ENCODE measurements at places on chromosomes 7 and 10.
A peak's percentile ranks its signal among the peaks of the same experiment; 100 is the strongest.

DNA sequence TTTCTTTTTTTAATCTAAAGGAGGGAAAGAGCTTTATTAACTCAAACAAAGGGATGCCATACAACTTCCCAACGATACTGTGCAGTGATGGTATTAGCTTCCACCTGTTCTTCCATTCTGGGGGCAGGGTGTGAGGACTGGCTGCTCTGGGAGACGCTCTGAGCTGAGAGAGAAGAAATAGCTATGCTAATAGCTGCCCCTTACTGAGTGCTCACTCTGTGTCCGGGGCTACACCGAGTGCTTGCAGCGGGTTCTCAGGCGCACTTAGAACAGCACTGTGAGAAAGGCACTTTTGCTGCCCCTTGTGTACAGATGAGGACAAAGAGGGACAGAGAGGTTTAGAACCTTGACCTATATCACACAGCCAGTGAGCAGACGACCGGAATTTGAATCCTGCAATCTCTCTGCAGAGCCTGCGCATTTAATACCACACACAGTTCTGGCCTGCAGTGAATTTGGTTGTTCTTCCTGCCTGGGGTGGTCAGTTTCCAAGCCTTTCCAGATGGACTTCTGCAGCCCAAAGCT lies 142.2 kb downstream of the PLPP4 start:
- no peak for DNase-seq

DNA sequence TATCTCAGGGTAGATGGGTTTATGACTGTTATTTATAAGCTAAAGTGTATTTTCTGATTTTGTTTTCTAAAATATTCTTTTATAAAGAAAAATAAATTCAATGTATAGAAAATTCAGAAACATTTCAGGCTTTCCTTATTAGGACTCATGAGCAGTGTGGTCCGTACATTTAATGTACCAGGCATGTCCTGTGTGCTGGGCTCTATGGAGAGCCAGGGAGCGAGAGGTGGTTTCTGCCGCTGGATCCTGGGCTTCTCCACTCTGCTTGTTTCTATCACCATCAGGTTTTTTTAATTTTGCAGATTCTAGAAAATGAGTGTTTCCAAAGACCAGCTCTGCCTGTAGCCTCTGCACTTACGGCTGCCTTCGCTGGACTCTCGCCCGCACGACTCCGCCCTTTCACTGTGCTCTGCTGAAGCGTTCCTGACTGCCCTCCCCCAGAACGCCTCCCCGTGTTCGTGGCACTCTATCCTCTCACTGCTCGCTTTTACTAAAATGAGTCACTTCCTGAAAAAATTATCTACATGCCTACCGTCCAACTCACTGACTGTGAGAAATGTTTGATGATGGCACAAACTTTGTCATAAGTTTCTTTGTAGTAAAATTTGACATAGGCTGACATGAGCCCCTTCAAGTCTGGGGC lies 188.5 kb downstream of the ZMYND11 start:
- DNase-seq: peak; percentile 77

- DNase-seq: no peak
These were observed 3.0 kb downstream of the PIP4K2A start for GRCh38 chr10:22711373-22711772.

DNA sequence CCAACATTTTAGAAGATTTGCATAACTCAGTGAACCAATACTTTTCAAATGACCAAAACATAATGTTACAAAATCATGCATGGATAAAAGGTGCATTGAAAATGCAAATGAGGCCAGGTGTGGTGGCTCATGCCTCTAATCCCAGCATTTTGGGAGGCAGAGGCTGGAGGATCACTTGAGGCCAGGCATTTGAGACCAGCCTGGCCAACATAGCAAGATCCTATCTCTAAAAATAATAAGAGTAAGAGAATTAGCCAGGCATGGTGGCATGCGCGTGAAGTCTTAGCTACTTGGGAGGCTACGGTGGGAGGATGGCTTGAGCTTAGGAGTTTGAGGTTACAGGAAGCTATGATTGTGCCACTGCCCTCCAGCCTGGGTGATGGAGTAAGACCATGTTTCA lies 33.4 kb downstream of the SCD start:
- no peak for DNase-seq

- no peak for DNase-seq
These were observed 230.0 kb upstream of the HABP2 start for GRCh38 chr10:113322843-113323242.

GRCh38 chr7:42720012-42720411 lies 191.9 kb downstream of the C7orf25 start:
- DNase-seq: no peak

GRCh38 chr10:131880016-131880590 lies 20.7 kb upstream of the PPP2R2D start:
- DNase-seq: no peak

- peak; percentile 13 for DNase-seq
These were observed 17.8 kb downstream of the HNRNPA2B1 start for GRCh38 chr7:26182706-26183105.

GRCh38 chr10:115125505-115125904 lies 32.3 kb downstream of the ATRNL1 start:
- DNase-seq: no peak

DNA sequence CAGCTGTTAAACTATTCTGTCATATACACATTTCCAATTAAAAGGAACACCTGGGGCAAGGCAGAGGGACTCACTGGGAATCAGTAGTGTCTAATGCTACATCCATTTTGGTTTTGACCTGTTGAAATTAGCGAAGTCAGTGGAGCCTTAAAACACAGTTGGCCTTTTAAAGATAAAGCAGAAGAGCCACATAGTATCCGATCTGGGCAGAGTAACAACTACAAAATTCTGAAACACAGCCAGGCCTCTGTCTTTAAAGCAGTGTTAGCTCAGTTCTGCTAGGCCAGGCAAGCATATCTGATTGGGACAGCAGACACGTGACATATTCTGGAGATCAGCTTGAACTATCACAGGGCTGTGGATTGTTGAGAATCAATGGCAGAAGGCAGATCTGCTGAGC lies 117.5 kb upstream of the WNT16 start:
- no peak for DNase-seq

DNA sequence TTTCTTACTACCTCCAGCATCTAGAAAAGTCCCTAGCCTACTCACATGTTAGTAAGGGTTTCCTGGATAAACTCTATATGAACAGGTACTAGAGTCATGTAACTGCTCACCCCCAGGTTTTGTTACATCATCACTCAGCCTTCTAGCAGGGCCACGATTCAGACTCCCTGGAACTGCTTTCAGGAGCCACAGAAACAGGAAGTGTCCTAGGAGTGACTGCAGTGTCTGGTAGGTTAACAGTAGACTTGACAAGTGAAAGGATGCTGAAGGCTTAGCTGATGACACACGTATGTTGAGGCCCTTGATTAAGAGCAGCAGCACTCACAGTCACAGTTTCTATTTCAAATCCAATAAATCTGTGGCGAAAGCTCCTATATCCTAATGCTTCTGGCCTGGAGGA lies 101.2 kb downstream of the DNMBP start:
- peak; percentile 17 for DNase-seq

DNA sequence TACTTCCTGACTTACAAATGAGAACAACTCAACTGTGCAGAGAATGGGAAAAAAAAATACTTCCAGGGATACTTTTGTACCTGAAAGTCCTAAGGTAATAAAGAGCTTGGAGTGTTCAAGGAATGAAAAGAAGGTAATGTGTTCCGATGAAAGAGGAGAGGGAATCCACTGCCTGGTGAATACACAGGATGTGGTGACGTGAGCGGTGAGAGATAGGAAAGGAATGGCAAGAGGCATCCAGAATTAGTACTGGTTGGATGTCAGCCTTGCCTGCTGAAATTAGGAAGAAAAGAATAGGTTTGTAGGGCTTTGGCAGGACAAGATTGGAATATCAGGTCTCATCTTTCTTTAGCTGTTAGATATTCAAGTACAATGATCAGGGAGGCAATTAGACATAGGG lies 347.7 kb downstream of the POM121L12 start:
- no peak for DNase-seq

DNA sequence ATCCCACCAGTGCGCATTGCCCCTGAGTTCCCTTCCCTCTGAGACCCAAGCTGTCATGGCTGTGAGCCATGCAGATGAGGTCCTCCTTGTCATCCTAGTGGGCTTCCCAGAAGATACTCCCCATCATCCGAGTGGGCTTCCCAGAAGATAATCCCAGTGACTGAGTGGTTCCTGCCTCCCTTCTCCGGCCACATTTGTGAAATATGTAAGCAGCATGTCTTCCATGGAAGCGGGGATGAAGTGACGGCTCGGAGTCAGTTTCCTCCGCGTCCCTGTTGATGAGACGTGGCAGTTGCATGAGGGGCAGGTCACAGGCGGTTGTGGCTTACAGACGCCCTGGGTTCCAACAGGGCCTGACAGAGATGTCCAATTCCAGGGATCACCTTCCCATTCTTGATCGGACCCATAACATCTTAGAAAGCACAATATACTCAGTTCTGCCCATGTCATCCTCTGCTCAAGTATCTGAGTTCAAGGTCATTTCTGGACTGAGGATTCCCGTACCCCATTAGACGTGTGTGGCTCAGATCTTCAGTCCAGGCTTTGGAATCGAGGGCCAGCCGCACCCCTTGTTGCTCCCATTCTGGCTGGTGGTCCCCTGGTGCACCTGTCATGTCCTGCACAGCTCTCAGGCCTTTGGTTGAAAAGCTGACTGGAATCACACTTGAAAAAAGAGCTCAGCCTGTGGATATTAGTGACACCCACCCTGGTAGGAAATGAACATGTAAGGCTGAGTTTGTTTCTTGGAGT lies 166.9 kb downstream of the PTPRN2 start:
- no peak for DNase-seq

- peak; percentile 40 for DNase-seq
These were observed 8.2 kb downstream of the NT5C3A start for GRCh38 chr7:33054261-33054964.

DNA sequence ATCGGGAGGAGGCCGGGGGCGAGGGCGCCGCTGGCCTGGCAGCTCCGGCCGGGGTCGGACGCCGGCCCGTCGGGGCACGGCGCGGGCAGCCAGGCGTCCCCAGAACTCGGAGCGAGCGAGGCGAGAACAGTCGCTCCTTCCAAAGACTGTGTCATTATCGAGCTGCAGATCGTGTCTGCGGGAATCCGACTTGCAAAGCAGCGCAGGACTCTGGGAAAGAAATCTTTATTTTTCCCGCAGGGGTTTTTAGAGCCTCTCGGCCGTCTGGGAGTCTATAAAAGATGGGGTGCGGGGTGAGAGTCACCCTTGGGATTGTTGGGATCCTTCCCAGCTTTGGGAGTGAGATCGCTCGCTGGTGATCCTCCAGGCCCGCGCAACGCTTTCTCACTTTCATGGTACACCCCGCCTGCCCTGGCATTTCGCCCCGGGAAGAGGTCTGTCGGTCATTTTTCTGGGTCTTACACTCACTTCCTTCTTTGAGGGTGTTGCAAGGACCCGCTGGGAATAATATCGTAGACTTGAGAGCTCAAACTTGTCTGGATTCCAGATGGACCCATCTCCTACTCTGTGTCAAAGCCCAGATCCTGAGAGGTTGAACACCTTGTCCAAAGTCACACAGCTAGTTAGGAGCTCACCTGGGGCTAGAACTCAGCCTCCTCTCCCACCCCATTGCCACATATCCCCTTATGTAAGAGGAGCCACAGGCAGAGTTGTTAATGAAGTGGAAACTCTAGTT lies 1.0 kb downstream of the UBTD1 start:
- DNase-seq: no peak

DNA sequence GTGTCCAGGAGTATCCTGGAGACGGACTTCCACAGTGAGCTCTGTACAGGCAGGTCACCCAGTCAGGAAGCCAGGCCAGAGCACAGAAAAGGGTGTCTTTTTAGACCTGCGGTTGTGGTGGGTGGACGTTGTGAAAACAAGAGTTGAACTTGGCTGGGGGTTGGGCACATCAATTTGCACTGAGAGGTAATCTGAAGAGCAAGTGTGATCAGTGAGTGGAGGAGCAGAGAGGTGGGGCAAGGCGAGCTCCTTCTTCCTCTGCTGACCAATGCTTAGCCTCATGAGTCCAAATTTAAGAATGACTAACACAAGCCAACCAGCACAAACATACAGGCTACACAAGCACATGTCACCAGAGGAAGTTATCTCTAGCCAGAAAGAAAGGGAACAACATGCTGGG lies 310.8 kb downstream of the TCERG1L start:
- DNase-seq: no peak

All from activated CD4-positive, alpha-beta T cell treated with anti-CD3 and anti-CD28 coated beads, Interleukin-2, Interleukin-6, amounts not matched to agents 100 ng/mL and 50 ng/mL, durations not matched to agents 16 hours and 8 hours (primary cell).